CD4-positive, alpha-beta memory T cell (primary cell): ENCODE measurements at places on chromosomes 12 and 14. TPM values are rescaled to one million over a fixed set of nuclear protein-coding genes. Genes with fewer than 3 reads are reported as not detected.

The ZFYVE1 gene
- 21.5 TPM for total RNA-seq

The AGAP2 gene
- 63.2 TPM for total RNA-seq

The KCNMB4 gene
- 0.67 TPM for total RNA-seq

The TMEM229B gene
- 35.8 TPM for total RNA-seq

The SPX gene
- total RNA-seq = 0.78 TPM

GRCh38 chr14:100138955-100139354 is 20.5 kb downstream of the DEGS2 start:
- DNase-seq = no peak

GRCh38 chr12:95836630-95837239 is 22.0 kb upstream of the SNRPF start:
- no peak for DNase-seq

DNA sequence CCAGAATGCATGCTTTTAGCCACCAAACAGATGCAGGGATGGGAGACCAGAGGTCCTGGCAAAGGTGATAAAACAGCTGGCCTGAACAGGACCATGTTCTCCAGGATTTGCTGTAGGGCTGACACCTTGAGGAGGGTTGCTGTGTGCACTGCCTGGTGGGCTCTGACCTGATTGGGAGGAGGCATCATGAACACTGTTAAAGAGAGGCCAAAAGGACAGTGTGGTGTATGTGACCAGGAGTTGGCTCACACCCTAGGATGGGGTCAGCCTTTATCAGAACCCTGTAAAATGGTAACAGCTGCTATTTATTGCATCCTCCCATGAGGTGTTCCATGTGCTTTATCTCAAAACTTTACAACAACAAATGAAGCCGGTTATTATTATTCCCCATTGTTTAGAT is 8.8 kb downstream of the SYNDIG1L start:
- no peak for DNase-seq

- no peak for DNase-seq
Observed at GRCh38 chr12:82758749-82759330, 72.1 kb downstream of the TMTC2 start.

DNA sequence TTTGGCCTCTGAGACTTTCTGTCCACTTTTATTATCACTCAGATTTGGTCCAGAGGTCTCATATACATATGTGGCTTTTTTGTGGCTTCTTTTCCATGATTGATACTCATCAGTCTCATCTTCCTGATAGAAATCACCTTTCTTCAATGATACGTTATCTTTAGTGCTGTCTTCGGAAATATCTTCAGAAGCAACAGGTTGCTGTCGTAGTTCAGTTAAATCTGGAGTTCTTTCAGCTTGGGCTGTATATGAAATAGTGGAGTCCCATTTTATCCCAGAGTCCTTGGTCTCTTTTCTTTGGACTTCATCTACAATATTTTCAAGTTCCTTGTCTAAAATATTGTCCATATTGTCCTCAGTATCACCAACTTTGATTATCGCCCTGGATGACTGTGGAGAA is 41.0 kb downstream of the FAM186A start:
- DNase-seq = no peak

- DNase-seq = no peak
Observed at GRCh38 chr14:74176400-74176793, 62.9 kb upstream of the VSX2 start.

DNA sequence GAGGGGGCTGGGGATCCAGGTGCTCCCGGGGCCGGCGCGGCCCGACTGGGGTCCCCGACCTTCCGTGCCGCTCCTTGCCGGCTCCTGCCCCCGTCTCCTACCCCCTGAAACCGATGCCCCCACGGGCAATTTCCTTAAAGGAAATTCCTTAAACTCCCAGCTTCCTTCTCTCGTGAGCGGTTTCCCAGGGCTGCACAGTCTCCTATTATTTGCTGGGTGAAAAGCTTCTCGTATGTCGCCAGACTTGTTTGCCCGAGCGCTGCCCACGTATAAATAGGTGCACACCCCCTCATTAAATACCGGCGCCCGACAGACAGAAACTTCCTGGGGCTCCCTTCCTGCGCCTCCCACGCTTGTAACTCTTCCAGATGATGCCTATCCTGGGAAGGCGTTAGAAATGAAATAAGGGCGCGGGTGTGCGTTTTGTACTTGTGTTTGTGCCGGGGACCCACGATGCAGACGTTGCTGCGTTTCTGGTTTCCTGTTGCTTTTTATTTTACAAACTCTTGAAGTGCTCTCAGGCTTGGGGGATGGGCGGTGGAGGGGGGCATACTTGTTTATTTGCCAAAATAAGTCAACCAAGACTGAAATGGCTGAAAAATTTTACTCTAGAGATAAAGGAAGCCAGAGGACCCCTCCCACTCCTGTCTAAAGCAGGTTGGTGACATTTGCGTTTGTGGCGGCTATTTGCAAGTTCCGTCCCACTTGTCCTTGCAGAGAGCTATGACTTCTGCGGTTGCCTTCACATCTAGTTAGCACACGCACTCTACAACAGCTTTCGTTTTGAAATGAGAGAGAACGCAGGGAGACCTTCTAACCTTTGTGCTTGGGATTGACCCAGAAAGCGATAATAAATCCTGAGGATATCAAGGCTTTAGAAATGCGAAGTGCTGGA is 1.0 kb downstream of the HIP1R start:
- DNase-seq = peak; percentile 63

DNA sequence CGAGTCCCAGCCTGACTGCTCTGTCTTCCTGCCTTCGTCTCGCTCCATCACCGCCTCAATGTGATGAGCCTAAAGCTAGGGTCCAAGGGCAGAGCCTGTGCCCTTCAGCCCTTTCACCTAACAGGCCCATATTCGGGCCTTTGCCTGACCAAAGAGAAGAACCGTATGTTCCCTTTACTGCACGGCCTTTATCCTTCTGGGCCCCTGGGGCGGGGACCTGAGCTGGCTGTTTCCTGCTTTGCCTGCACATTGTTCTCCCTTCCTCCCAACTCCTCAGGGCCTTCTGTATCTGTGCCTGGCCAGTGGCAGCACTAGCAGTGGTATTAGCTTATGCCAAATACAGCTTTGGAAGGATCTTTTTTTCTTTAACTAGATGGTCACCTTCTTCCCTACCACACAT is 8.5 kb upstream of the MYL6B start:
- DNase-seq = no peak
